Brain microvascular endothelial cell (primary cell): ENCODE measurements at places on chromosomes 4 and X.

- no peak for DNase-seq
These were observed 1.5 kb downstream of the SMIM14 start for GRCh38 chr4:39637221-39637585.

DNA sequence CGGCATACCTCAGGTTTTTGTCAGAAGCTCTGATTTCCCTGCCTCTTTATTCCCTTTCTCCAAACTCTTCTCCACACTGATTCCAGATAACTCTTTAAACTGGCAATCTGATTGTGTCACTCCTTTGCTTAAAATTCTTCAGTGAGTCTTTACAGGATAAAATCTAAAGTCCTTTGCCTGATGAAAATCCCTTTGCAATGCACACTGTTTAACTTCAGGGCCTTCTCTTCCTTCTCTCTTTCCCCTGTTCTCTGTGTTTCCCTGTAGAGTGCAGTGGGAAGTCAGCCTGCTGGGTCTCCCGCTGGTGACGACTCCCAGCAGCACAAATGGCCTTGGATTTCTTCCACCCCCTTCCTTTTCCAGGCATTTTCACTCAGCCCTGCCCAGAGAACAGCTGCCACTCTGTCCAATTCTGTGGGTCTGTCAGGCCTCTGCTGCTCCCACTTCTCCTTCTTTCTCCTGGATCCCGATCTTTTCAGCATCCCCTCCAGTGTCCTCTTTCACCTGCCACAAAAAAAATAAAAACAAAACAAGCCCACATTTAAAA, 189.9 kb upstream of the NWD2 start:
- DNase-seq, result no peak

- DNase-seq, result peak; percentile 24
These were observed 37.2 kb downstream of the CXCL8 start for GRCh38 chr4:73777612-73778011.

DNA sequence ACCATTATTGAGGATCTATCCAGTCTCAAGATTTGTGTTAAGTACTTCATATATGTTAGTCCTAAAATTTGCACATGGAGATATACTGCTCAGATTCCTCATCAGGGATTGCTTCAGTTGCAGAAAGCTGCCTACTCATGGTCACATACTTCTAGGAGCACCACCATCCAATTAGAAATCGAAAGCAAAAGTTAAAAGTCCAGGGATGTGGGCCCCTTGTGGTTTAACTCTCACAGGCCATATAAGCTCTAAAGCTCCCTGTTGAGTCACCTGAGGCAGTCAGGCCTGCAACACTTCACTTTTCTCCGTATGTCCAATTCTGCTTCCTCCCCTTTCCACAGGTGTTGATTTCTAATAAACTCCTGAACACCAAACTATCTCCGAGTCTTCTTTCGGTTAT, 84.2 kb downstream of the CNOT6L start:
- DNase-seq, result peak; percentile 77

GRCh38 chr4:152651473-152652060, 28.2 kb downstream of the TMEM154 start:
- no peak for DNase-seq

DNA sequence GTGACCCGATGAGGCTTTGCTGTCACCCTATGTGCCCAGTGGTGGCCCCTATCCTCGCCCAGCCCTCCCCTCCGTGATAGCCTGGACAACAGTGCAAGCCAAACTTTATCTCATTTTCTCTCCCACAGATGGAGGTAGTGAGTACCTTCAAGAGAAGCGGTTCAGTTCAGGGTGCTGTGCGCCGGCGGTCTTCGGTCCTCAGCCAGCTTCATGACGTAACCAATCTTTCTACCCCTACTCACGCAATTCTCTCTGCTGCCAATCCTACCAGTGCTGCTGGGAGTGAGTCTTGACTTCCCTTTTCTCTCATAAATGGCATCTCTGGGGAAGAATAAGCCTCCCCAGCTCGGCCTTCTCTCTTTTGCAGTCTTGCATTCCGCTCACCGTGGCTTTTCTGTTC, 29.5 kb downstream of the CCNQ start:
- DNase-seq, result no peak

DNA sequence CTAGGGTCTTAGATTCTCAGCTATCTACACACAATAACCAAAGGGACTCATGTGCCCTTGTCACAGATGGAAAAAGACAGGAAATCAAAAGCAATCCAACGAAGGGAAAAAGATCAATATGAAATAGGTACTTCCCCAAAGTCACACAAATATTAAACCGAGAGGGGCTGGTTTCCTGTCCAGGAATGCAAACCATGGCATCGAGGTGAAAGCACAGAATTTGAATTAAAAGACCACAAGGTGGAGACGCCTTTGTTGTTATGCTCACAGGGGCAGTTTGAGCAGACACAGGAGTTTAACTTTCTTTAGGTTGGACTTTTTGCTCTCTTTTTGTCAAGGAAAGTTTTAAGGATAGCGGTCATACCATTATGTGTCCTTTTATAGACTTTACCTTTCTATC, 14.3 kb downstream of the H2BW1 start:
- DNase-seq, result no peak

DNA sequence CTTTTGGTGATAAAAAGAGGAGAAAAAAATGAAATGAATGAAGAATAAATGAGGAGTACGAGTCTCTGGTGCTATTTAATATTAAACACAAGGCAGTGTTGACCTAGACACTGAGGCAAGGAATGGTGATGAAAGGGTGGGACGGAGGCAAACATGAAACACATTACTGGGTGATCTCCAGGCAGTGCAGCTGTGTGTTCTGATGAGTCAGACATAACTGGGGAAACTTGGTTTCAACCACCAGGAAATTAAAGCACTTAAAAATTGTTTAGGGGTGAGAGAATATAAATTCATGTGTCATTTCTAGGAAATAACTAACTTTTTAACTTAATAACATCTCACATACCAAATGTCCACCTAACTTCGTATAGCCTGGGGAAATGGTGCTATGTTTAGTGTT, 19.7 kb upstream of the CXCL6 start:
- DNase-seq, result peak; percentile 79

DNA sequence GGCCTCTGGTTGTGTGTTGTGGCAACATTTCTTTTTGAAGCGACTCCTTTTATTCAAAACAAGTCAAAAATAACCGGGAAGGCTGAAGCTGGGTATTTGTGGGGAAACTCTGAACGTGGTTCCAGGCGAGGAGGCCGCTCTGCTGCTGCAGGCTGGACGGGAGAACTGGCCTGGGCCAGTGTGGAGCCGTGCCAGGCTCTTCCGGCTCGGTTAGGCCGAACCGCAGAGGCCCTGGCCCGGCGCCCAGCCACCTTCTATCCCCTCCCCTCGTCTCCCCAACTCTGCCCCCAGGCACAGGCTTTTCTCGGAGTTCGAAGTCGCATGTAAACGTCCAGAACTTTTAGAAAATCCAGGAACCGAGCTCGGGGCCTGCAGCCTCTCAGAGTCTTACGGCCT, 2.4 kb upstream of the BCOR start:
- no peak for DNase-seq

DNA sequence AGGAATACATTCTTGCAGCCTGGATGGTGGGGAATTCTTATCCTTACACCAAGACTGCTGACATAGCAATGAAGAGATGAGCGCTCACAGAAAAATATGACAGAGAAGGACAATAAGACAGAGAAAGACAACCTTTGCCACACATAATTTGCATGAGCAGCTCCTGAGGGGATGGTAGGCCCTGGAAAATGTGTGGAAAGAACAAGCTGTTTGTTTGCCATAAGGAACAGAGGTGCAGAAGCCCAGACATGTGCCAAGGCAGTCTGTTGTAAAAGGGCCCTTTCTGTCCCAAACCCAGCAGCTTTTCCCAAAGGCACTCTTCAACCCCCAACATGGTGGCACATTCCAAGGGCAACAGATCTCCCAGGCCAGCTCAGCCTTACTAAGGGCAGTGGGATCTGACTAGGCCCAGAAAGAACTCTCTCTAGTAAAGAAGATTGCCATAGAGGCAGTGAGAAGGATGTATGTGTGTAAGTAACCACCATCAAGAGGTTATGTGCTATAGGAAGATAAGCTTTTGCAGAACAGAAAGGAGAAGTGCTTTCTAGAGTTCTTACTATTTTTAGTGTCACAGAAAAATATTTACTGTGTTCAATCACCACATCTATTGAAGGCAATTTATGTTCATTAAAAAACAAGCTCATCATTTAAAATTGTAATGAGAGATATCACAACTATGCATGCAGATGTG, 287.0 kb upstream of the RASGEF1B start:
- no peak for DNase-seq

- DNase-seq, result no peak
These were observed 58.0 kb upstream of the KLF3 start for GRCh38 chr4:38605753-38606586.

DNA sequence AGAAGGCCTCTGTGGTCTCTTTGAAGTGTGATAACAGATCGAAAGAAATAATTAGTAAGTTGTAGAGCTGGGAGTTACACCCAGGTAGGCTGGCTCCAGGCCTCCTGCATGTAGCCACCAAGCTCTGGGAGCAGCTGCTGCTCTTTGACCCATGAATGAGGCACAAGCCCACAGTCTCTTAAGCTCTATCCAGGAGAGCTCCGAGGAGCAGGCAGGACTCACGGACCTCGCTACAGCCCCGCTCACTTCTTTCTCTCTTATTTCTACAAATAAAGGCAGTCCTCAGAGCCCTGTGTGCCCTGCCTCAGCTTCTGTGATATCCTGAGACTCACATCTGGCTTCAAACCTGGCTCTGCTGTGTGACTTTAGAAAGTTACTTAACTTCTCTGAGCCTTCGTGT, 86.9 kb downstream of the EVC start:
- no peak for DNase-seq

DNA sequence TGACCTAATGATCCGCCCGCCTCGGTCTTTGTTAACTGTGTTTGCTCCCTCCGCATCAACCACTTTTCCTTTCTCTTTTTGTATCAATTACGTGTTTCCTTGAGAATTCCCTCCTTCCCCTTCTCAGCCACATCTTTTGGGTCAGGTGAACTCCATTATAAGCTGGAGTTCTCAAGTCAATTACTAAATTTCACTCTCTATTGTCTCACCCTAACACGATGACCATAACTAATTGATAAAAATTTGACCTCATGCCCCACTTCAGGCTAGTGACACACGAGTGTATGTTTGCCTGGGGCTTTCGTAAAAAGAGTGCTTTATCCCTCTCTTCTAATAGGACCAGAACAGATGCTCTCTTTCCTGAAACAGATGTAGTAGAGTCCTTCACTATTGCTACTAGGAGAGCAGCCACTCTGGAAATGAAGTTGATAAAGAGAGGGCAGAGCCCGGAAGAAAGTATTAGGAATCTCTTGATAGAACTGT, 403.6 kb upstream of the ANXA10 start:
- no peak for DNase-seq

DNA sequence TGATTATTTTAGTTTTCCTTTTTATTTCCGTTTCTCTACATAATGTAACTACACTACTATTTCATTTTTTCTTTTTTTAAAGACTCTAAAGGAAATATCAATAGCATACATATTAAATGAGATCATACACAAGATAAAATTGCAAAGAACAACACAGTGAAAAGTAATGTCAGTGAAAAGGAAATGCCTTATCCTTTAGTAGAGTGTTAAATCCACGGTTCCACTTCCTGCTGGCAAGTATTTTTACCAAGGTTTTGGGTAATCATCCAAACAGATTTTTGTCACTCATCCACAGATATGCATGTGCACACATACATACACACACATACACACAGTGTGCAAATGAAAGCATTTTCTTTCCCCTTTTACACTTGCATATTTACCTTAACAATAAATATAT, 548.9 kb downstream of the PPP4R3C start:
- DNase-seq, result no peak

- no peak for DNase-seq
These were observed 8.1 kb upstream of the TIMP1 start for GRCh38 chrX:47574076-47574546.

DNA sequence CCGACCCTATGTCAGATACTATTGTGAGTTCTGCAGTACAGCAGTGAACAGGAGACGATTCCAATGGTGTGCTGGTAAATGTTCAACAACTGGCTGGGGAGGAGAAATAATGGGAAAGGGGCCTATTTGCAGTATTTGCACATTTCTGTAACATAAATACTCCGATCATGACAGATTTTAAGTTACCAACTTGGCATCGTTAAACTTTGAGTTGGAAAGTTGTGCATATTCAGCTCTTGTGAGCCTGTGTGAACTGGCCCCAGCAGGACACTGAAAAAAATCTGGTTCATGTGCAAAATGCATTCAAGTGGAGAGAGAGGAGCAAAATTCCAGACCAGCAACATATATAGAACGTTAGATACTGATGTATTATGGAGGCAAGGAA, 175.0 kb downstream of the MAPK10 start:
- no peak for DNase-seq

DNA sequence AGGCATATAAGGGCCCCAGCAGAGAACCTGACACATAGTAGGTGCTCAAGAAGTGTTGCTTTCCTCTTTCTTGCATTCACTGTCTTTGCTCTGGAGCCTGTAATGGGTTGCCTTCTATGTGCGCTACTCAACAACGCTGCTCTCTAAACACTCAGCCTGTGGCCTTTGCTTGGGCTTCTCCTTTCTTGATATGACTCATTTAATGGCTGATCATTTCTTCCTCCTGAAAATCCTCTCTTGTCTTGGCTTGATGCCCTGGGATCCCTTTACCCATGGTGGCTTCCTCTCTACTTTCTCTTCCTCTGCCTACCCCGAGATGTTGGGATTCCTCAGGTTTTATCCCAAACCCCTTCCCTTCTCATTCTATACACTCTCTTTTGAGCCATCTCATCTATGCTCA, 19.9 kb upstream of the PJA1 start:
- DNase-seq, result no peak

DNA sequence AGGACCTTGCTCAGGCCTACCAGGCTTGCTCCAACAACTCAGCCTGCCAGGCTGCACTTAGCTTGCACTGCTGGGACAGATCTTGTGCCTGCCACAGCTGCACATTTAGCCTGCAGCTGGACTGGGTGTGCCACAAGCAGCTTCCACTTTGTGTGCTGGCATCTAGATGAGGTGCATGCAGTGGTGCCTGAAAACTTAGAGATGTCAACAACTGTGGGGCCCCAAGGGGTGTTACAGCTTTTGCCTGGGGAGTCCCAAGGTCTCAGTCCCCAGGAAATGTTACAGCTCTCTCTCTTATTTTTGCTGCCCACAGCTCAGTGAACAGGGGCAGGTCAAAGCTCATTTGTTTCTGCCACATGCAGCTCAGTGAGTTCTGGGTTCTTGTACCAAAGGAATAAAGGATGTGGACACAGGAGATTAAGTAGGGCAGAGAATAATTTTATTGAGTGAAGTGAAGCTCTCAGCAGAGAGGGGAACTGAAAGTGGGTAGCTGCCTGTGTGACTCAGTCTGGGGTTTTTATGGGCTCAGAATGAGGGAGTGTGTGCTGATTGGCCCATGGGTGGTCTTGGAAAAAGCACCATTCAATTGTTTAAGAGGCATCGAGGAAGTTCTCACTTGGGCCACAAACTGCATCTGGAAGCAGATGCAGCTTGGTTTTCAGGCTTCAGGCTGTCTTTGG, 828.3 kb downstream of the TECRL start:
- DNase-seq, result no peak
